ENCODE measurements at places on chromosomes 4 and X. TPM values are rescaled to one million over a fixed set of nuclear protein-coding genes. Genes with fewer than 3 reads are reported as not detected.

GRCh38 chr4:139887376-139887802 lies 221.8 kb downstream of the MGST2 start:
- DNase-seq: no peak

DNA sequence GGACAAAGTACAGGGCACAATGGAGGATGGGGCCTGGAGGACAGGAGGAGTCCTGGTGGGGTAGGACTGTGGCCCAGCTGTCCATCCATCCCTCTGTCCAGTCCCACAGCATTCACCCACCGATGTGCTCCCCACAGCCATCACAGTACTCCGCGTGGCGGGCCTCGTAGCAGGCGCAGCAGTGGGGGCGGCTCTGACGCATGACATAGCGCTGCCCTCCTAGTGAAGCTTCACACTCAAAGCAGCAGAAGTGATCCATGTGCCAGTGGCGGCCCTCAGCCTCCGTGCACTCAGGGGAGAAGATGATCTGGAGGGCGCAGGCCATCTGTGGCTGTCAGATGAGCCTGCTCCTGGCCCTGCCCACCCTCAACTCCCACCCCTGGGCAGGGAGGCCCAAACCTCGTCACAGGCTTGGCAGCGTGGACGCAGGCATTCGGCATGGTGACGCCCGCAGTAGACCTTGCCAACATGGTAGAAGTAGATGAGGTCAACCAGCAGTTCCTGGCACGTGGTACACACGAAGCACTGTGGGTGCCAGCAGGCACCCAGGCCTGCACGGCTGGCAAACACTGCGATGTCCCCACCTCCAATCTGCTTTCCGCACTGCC lies 6.3 kb downstream of the PLP2 start:
- no peak for DNase-seq

DNA sequence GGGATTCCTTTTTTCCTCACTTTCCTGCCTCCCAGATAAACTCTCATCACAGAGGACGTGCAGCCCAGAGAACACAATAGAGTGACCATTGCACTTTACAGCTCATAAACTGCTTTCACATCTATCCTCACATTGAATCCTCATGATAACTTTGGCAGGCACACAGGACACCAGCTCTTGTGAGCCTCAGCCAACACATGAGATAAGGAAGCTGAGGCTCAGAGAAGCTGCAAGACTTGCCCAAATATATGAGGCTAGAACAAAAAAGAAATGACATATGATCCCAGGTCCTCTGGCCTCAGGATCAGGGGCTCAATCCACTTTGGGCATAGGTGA lies 85.0 kb upstream of the CPEB2 start:
- DNase-seq: no peak

DNA sequence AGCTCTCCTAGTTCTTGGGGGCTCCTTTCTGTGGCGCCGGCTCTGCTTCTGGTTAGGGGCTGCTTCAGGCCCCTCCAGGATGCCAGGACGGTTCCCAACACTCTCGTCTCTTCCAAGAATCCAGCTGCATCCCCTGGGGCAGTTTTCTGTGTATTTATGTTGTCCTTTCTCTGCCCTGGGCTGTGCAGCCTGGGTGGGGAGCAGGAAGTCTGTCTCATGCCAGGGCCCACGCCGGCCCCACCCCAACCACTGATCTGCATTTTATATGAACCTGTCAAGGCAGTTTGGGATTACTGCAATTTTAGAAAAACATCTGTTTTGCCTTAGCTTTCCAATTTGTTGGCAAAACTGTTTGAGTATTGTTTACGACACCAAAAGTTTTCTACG lies 14.6 kb downstream of the CTBP1 start:
- DNase-seq: no peak

STBD1 gene
- total RNA-seq: 49.3 TPM

PAGE1 gene
- not detected for total RNA-seq

OPRPN gene
- not detected for total RNA-seq

DNA sequence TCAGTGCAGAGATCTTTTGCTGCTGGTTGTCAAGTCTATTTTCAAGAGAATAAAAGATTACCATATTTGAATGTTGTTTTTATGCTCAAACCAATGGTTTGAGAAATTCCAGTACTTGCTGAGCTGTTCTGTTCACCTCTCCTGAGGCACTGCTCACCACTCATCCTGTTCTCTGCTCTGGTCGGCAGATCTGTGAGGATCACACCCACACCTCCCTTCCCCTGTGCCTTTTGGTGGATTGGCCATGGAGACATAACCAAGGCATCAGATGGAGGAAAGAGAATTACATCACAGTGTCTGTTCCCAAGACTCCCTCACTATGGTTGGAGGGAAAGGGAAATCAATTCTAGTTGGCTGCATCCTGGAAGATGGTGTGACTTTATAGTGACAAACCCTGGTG lies 391.6 kb downstream of the ARHGAP24 start:
- DNase-seq: no peak

DNA sequence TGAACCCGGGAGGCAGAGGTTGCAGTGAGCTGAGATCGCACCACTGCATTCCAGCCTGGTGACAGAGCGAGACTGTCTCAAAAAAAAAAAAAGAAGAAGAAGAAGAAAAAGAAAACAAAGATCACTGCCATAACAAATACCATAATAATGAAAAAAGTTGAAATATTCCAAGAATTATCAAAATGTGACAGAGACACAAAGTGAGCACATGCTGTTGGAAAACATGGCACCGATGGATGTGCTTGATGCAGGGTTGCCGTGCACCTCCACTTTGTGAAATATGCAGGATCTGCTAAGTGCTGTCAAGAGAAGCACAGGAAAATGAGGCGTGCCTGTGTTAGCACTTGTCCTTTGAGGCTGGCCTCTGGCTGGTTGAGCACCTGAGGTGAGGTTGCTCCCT lies 133.3 kb downstream of the STK32B start:
- no peak for DNase-seq

- no peak for DNase-seq
Observed at GRCh38 chr4:153335665-153336064, 8.8 kb upstream of the MND1 start.

DNA sequence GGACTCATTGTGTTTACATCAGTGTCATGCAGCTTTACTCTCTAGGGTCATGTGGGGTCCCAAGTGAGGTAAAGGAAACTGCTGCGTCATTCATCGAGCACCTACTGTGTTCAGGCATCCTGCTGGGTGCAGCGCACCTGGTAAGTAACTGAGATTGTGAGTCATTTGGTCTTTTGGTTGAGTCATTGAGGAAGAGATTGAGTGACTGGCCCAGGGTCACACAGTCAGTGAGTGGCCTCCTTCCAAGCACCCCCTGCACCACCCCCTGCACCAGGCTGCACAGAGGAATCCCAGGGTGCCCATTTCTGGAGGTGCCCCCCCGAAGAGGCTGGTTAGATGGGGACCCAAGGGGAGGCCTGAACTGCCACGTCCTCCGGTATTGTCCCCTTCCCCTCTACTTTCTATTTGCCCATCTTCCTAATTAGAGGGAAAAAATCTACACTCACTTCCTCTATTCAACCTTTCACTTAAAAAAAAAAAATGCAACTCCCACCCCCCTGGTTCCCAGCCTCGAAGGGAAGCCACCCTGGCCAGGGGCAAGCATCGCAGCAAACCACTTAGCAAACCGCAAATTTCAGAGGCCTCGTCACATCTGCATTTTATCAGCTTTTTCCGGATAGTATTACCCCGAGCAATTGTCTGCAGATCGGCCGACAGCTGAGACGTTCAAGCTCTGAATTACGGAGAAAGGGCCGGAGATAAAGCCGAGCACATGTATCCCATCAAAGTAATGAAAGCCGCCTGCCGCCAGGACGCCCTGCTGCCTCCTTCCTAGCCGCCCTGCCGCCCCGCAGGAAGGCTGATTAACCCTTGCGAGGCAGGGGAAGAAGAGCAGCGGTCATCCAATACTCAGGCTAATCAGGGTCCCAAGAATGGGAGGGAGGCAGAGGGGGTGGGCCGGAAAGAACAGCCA lies 96.3 kb upstream of the MSX1 start:
- DNase-seq: no peak

- DNase-seq: no peak
Observed at GRCh38 chrX:154535892-154536291, 10.8 kb downstream of the G6PD start.

GUCY1B1 gene
- 7.9 TPM for total RNA-seq

DNA sequence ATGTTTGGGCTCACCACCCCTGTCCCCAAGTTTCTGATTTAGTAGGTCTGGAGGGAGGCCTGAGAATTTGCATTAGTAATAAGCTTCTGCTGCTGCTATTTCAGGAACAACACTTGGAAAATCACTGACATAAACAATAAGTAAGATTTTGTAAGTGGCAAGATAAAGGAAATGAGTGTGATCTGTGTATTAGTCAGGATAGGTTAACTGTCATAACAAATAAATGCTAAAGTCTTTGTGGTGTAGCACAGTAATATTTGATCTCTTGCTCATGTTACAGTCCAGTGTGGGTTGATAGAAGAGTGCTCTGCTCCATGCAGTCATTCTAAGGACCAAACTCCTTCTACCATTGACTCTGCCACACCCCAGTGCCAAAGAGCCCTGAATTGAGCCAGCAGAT lies 67.0 kb downstream of the NHS start:
- DNase-seq: no peak

- no peak for DNase-seq
Observed at GRCh38 chrX:53511322-53511721, 77.2 kb upstream of the HSD17B10 start.

GRCh38 chr4:75180790-75181776 lies 248.2 kb downstream of the PARM1 start:
- DNase-seq: no peak

DNA sequence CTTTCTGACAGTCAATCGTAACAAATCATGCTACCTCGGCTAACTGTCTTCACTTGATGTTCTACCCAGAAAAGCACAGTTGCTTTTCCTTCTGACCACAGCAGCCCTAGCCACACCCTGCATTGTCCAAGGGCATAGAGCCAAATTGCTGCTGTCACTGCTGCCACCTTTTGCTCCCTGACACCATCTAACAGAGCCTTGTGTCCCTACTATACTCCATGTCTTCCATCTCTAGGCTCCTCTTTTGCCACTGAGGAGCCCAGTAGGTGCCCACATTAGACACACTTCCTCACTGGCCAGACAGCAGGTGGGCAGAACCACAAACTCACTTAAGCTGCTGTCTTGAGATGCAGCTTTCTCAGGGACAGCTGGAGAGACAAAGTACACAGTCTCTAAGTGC lies 91.4 kb downstream of the ANXA3 start:
- no peak for DNase-seq

GRCh38 chr4:165926307-165926706 lies 53.3 kb downstream of the TLL1 start:
- no peak for DNase-seq

GRCh38 chr4:167934216-167934615 lies 158.1 kb upstream of the ANXA10 start:
- DNase-seq: no peak
